ENCODE measurements at places on chromosomes 3 and 15. TPM values are rescaled to one million over a fixed set of nuclear protein-coding genes. Genes with fewer than 3 reads are reported as not detected.

DNA sequence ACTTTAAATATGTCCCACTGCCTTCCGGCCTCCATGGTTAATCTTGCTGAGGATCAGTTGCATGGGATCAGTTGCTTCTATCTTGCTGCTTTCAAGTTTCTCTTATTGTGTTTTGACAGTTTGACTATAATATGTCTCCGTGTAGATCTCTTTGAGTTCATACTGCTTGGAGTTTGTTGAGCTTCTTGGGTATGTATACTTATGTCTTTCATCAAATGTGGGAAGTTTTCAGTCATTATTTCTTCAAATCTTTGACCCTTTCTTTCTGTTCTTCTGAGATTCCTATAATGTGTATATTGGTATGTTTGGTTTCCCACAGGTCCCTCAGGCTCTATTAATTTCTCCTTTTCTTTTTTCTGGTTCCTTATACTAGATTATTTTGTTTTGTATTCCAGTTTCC is 30.8 kb downstream of the PCCB start:
- no peak for DNase-seq

The SLITRK3 gene
- not detected for total RNA-seq

The BCHE gene
- total RNA-seq: 68.8 TPM

The SCN11A gene
- not detected for total RNA-seq

GRCh38 chr3:133568294-133569014 is 5.0 kb upstream of the CDV3 start:
- DNase-seq: no peak

The BFSP2 gene
- total RNA-seq: 0.40 TPM

The LNP1 gene
- total RNA-seq: 3.1 TPM

- DNase-seq: no peak
Observed at GRCh38 chr3:139657434-139657833, 20.3 kb downstream of the NMNAT3 start.

- peak; percentile 81 for DNase-seq
Observed at GRCh38 chr15:38474155-38474757, 20.3 kb downstream of the FAM98B start.

- DNase-seq: no peak
Observed at GRCh38 chr3:49699281-49699979, 10.1 kb downstream of the RNF123 start.

The PRR20G gene
- total RNA-seq: not detected

DNA sequence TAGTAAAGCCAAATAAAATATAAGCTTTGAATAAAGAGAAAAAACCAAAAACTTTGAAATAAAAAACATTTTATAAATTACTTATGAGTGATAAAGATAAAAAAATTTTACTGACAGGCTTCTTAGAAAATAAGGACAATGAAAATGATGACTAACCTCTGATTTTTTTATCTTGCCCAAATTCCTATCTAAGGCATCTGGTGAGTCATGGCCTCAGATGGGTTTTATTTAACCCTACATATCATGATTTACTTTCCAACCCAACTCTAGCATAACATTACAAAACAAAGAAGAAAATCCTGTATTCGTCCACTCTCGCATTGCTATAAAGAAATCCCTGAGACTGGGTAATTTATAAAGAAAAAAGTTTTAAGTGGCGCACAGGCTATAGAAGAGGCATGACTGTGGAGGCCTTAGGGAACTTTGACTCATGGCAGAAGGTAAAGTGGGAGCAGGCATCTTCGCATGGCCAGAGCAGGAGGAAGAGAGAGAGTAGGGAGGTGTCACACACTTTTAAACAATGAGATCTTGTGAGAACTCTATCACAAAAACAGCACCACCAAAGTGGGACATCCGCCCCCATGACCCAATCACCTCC is 152.1 kb downstream of the NEK10 start:
- DNase-seq: no peak

The CHST14 gene
- total RNA-seq: 16.4 TPM

The RASGRP1 gene
- 1.3 TPM for total RNA-seq

GRCh38 chr3:274927-275326 is 78.4 kb downstream of the CHL1 start:
- no peak for DNase-seq

DNA sequence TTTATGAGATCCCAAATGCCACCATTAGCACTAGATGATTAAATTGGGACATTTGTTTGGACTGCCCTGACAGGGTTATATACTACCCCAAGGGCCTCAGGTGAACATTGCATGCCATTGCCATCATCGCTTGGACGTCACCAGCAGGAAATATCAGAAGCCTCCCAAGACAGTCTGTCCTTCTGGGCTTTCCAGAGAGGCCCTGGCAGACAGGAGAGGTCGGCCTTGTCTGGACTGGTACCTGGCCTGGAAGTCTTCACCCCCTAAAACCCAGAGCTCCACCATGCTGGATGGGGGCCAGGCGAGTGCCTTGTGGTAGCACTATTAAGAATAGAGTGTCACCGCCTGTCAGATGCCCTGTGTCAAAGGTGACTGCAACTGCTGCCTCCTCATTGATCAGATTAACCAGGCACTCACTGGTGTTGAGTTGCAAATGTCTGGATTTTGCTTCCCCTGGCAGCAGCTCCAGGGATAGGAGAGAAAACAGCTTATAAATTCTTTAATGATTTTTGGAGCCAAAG is 324.1 kb upstream of the RASGRP1 start:
- no peak for DNase-seq

DNA sequence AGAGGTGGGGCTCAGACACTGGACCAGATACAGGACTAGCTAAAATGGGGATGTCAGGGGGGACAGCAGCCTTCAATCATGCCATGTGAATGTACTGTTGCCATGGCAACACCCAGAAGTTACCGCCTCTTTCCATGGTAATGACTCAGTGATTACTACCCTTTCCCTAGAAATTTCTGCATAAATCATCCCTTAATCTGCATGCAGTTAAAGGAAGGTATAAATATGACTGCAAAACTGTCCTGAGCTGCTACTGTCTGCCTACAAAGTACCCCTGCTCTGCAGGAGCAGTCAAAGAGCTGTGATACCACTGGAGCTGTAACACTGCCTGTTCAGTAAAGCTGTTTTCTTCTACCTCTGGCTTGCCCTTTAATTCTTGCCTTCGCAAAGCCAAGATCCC is 168.2 kb downstream of the PEAK1 start:
- DNase-seq: no peak
